ENCODE measurements at places on chromosomes 4 and X. TPM values are rescaled to one million over a fixed set of nuclear protein-coding genes. Genes with fewer than 3 reads are reported as not detected.

GRCh38 chrX:134459683-134460004 lies 321 bp upstream of the HPRT1 start:
- peaks cover 4% of the 10 kb centered on the region for H3K4me1 ChIP-seq
- no peaks in the 10 kb centered on the region for H3K27me3 ChIP-seq
- DNase-seq: no peak

Gene DOK7
- 4.2 TPM for total RNA-seq

DNA sequence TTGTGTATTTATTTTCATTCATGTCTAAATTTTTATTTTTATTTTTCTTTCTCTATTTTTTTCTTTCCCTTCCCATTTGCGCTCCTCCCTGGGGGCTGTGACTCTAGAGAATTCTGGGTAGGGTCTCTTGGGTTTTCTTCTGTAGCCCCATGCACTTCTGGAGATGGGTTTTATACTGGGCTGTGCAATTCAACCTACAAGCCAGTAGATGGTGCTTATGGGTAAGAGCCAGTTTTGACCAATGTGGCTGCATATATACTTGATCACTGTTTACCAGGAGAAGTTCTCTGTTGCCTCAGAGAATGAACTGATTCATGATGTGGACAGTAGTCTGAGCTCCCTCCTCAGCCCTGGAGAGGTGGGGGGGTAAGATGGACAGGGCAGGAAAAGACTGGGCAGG lies 614.6 kb downstream of the PCDH19 start:
- H3K4me3 ChIP-seq: no peak overlapping the region
- no peaks in the 10 kb centered on the region for H3K27me3 ChIP-seq
- H3K27ac ChIP-seq: no peak overlapping the region
- H3K4me1 ChIP-seq: no peaks in the 10 kb centered on the region

Gene UGT2A3
- not detected for total RNA-seq

GRCh38 chrX:71846429-71846828 lies 64.2 kb upstream of the NHSL2 start:
- no peak overlapping the region for H3K27ac ChIP-seq
- H3K36me3 ChIP-seq: no peaks in the 10 kb centered on the region
- no peaks in the 10 kb centered on the region for H3K4me1 ChIP-seq
- no peaks in the 10 kb centered on the region for H3K27me3 ChIP-seq
- DNase-seq: no peak

Gene MAGEB1
- not detected for total RNA-seq

- H3K36me3 ChIP-seq: no peaks in the 10 kb centered on the region
- H3K27me3 ChIP-seq: no peaks in the 10 kb centered on the region
- DNase-seq: no peak
- no peaks in the 10 kb centered on the region for H3K4me1 ChIP-seq
- no peak overlapping the region for H3K4me3 ChIP-seq
- H3K27ac ChIP-seq: no peak overlapping the region
Measured at GRCh38 chrX:2521092-2521926, 20.5 kb upstream of the DHRSX start.

Gene WAS
- total RNA-seq: 29.8 TPM

Gene RAB33A
- 0.59 TPM for total RNA-seq

Gene GALNT7
- total RNA-seq: 18.6 TPM

DNA sequence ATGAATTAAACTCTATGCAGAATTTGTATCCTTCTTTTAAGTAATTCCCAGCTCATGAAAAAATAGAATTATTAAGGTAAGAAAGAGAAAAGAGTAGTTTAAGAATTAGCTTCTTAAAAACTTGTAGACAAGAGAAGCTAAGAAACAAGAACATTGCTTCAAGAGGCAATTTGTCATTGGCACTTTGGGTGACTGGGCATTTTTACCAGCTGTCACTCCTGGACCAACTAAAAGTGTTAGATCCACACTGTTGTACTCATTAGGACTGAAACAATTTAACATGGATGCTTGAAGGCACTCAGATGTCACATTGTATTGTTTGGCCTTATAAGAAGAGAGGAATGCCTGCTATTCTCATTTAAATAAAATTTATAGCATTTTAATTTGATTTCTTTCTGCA lies 7.4 kb downstream of the COL25A1 start:
- no peaks in the 10 kb centered on the region for H3K4me1 ChIP-seq
- no peak overlapping the region for H3K27ac ChIP-seq
- DNase-seq: no peak
- H3K36me3 ChIP-seq: no peaks in the 10 kb centered on the region
- H3K4me3 ChIP-seq: no peak overlapping the region

GRCh38 chrX:13990126-13990800 lies 39.4 kb downstream of the GEMIN8 start:
- H3K27me3 ChIP-seq: no peaks in the 10 kb centered on the region
- no peaks in the 10 kb centered on the region for H3K4me1 ChIP-seq
- no peaks in the 10 kb centered on the region for H3K36me3 ChIP-seq
- no peak for DNase-seq
- no peak overlapping the region for H3K27ac ChIP-seq

DNA sequence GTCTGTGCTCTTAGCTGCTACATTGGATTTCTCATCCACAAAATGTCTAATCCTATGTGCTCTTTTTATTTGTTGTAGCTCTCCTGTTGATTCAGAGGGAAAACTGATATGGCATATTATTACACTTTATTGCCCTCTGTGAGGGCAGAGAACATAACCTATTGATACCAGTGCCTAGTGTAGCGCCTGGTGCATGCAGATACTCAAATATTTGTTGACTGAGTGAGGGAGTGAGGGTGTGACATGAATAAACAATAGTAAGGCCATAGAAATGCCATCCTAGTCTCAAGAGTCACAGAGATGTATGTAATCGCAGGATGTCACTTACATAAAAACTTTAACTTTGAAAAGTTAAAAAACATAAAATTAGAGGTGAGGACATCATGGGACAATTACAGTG lies 159.1 kb downstream of the SHROOM3 start:
- no peak overlapping the region for H3K4me3 ChIP-seq
- H3K27me3 ChIP-seq: no peaks in the 10 kb centered on the region
- H3K36me3 ChIP-seq: no peaks in the 10 kb centered on the region
- H3K27ac ChIP-seq: no peak overlapping the region

Gene MTMR8
- total RNA-seq: 2.3 TPM

Gene TMEM31
- not detected for total RNA-seq

- no peak for DNase-seq
- H3K4me1 ChIP-seq: peaks cover 17% of the 10 kb centered on the region
- H3K36me3 ChIP-seq: no peaks in the 10 kb centered on the region
- no peaks in the 10 kb centered on the region for H3K27me3 ChIP-seq
- H3K4me3 ChIP-seq: no peak overlapping the region
- H3K27ac ChIP-seq: no peak overlapping the region
Measured at GRCh38 chr4:184100297-184100885, 117.3 kb downstream of the ENPP6 start.

DNA sequence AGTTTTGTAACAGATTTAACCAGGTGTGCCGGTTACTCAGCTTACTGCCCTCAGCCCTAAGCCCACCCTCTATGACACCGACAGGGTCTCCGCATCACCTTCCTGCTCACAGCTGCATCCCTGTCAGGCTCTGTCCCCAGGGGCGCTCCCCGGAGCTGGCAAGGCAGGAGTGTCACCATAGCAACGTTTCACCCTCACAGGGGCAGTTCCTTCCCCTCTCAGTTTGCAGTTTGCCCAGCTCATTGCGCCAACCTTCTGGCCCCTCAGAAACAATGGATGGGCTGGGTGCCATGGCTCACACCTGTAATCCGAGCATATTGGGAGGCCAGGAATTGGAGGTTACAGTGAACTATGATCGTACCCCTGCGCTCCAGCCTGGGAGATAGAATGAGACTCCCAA lies 42.6 kb downstream of the RGS12 start:
- H3K4me3 ChIP-seq: no peak overlapping the region
- H3K4me1 ChIP-seq: peaks cover 7% of the 10 kb centered on the region
- no peaks in the 10 kb centered on the region for H3K27me3 ChIP-seq
- DNase-seq: no peak

Gene EXOC1
- total RNA-seq: 44.2 TPM

Gene PCSK1N
- total RNA-seq: 1.0 TPM

DNA sequence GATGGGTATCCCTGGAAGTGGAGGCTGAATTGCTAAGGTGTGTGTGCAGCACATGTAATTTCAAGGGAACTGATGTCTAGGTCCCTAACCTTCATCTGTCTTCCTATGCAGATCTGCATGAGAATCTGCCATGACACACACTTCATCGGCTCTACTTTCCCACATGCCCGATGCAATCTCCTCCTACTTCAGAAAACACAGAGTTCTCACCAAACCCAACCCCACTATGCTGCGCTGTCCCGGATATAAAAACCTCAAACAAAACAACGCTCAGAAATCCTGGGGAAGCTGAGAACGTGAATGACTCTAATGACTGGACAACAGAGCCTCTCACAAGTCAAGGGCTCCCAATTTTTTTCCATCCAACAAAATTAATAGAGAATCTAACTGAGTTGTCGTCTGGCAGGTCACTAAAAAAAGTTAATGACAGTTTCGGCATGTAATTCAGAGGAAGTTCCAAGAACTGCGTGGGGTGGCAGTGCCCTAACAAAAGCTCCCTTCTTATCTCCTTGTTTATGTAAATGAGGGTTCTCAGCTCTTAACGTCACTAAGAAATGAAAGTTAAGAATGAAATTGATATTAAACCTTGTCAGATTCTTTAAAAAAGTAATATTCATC lies 39.0 kb downstream of the STX18 start:
- H3K36me3 ChIP-seq: no peaks in the 10 kb centered on the region
- H3K4me1 ChIP-seq: no peaks in the 10 kb centered on the region
- H3K27me3 ChIP-seq: no peaks in the 10 kb centered on the region
- no peak overlapping the region for H3K4me3 ChIP-seq
- DNase-seq: no peak

DNA sequence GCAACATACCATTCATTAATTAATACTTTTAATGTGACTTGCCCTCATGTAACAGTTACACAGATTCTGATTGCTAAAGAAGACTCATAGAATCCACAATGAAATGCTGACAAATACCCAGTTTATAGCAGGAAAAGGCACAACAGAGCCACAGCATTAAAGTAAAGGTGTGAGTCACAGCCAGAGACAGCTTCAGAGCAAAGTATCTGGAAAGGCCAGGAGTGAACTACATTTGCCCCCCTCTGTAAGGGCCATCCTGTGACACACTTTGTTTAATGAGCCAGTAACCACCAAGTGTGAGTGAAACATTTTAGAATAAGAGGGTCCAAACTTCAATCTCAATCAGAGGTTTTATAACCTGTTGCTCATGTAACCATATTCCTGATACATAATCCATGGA lies 133.8 kb upstream of the TACR3 start:
- no peaks in the 10 kb centered on the region for H3K27me3 ChIP-seq
- DNase-seq: no peak
- H3K4me3 ChIP-seq: no peak overlapping the region
- H3K4me1 ChIP-seq: no peaks in the 10 kb centered on the region

Gene MAPK10
- 43.0 TPM for total RNA-seq

GRCh38 chr4:76558396-76559235 lies 123.6 kb downstream of the SHROOM3 start:
- no peak overlapping the region for H3K4me3 ChIP-seq
- H3K36me3 ChIP-seq: no peaks in the 10 kb centered on the region
- H3K27ac ChIP-seq: no peak overlapping the region

GRCh38 chr4:187179086-187180058 lies 455.7 kb upstream of the FAT1 start:
- H3K4me3 ChIP-seq: no peak overlapping the region
- H3K27me3 ChIP-seq: no peaks in the 10 kb centered on the region
- H3K27ac ChIP-seq: no peak overlapping the region
- no peaks in the 10 kb centered on the region for H3K36me3 ChIP-seq

DNA sequence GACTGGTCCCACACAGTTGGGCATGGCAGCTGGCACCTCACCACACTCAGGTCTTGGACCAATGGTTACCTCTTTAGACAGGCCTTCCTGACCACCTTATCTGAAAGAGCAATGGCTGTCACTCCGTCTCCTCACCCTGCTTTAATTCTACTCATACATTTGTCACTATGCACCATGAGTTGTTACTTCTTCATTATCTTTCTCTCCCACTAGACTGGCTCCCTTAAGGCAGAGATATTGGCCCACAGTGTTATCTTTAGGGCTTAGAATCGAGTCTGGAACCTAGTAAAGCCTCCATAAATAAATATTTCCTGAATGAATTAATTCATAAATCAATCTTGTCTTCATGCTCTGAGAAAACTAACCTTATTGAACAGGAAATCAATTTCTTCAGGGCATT lies 46.6 kb downstream of the DCHS2 start:
- H3K4me3 ChIP-seq: no peak overlapping the region
- H3K27ac ChIP-seq: no peak overlapping the region
- no peak for DNase-seq
- no peaks in the 10 kb centered on the region for H3K4me1 ChIP-seq
- no peaks in the 10 kb centered on the region for H3K27me3 ChIP-seq

Gene LRIT3
- total RNA-seq: 0.46 TPM

- no peak overlapping the region for H3K4me3 ChIP-seq
- H3K36me3 ChIP-seq: no peaks in the 10 kb centered on the region
- H3K27ac ChIP-seq: no peak overlapping the region
- H3K4me1 ChIP-seq: peaks cover 22% of the 10 kb centered on the region
- H3K27me3 ChIP-seq: no peaks in the 10 kb centered on the region
Measured at GRCh38 chrX:153600921-153601320, 2.0 kb upstream of the CCNQ start.

DNA sequence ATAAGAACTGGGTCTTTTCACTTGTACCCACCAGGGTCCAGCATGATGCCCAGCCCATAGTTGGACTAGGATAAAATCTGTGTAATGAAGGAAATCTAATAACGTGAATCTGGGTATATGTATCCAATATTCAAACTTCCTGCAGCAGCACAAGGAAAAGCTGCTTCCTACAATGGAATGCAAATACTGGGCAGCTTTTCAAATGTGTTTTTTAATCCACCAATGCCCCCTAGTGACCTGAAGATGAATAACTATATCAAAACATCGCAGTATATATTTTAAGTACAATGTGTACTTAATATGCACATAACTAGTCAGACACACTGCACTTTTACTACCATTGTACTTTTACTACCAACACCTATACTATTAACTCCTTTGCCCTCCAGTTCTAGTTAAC lies 5.3 kb downstream of the APOO start:
- H3K27me3 ChIP-seq: no peaks in the 10 kb centered on the region
- DNase-seq: no peak
- H3K27ac ChIP-seq: peak overlapping the region; percentile 65
- no peak overlapping the region for H3K4me3 ChIP-seq
- peaks cover 7% of the 10 kb centered on the region for H3K4me1 ChIP-seq

DNA sequence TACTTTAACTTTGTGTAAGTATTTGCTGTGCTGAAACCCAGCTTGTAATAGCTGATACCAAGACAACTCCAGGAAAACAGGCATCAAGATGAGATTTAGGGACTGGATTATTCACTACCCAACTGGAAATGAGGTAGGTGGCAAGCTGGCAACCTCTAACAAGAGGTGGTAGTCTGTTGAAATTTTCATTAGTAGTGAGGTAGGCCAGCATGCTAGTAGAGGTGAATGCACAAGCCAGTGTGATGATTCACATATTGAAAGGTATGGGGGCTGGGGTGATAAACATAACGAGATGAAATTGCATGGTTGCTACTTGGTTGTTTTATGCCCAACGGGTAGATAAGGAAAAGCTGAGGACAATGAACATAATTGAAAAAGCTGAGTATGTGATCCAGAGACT lies 8.5 kb upstream of the TMPRSS11D start:
- no peaks in the 10 kb centered on the region for H3K4me1 ChIP-seq
- H3K4me3 ChIP-seq: no peak overlapping the region
- DNase-seq: no peak
- H3K27me3 ChIP-seq: no peaks in the 10 kb centered on the region
- no peak overlapping the region for H3K27ac ChIP-seq

GRCh38 chr4:76253511-76253910 lies 2.0 kb downstream of the FAM47E start:
- no peak overlapping the region for H3K27ac ChIP-seq
- H3K4me1 ChIP-seq: peaks cover 19% of the 10 kb centered on the region
- H3K27me3 ChIP-seq: no peaks in the 10 kb centered on the region
- H3K4me3 ChIP-seq: no peak overlapping the region

Gene MXRA5
- total RNA-seq: 1.0 TPM

Measured in upper lobe of left lung (tissue), 6 donors.